Activated T-cell treated with anti-CD3 and anti-CD28 coated beads, Interleukin-2, amount 50 U/mL, for 72 hours (primary cell): ENCODE measurements at places on chromosomes 16 and 17. TPM values are rescaled to one million over a fixed set of nuclear protein-coding genes. Genes with fewer than 3 reads are reported as not detected.

Gene TNK1
- 5.5 TPM for total RNA-seq

Gene PRAC1
- total RNA-seq = not detected

DNA sequence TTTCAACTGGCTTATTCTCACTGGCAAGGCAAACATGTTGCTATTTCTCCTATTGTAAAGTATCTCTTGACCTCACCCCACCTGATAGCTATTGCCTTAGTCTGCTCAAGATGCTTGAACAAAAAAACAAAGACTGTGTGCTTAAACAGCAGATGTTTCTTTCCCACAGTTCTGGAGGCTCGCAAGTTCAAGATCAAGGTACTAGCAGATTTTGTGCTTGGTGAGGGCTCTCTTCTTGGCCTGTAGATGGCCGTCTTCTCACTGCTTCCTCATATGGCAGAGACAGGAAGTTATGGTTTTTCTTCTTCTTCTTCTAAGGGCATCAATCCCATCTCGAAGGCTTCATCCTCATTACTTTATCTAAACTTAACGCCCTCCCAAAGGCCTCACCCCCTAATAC, 109.7 kb upstream of the CLEC3A start:
- DNase-seq = no peak

- DNase-seq = no peak
Observed at GRCh38 chr16:57711993-57712392, 17.4 kb downstream of the DRC7 start.

Gene PLA2G10
- not detected for total RNA-seq

GRCh38 chr17:9332132-9332494, 243.5 kb downstream of the STX8 start:
- no peak for DNase-seq

DNA sequence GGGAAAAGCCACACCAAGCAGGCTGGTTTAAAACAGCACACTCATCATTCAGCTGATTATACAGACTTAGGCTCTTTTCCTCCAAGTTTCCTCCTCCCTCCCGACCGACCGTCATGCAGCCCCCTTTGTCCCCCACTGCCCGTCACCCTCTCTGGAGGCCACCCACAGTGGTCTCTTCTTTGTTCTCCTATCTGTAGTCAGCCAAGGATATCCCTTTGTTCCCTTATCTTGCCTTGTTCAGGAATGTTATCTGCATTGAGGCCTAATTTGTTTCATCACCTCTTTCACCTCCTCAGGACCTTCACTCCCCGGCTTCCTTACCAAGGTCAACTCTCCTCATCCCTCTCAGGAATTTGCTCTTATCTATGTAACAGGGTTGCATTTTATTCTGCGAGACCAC, 186.4 kb upstream of the CDH13 start:
- DNase-seq = no peak

GRCh38 chr16:10571354-10571753, 9.0 kb downstream of the EMP2 start:
- no peak for DNase-seq
